ENCODE measurements at places on chromosomes 1 and 21.

DNA sequence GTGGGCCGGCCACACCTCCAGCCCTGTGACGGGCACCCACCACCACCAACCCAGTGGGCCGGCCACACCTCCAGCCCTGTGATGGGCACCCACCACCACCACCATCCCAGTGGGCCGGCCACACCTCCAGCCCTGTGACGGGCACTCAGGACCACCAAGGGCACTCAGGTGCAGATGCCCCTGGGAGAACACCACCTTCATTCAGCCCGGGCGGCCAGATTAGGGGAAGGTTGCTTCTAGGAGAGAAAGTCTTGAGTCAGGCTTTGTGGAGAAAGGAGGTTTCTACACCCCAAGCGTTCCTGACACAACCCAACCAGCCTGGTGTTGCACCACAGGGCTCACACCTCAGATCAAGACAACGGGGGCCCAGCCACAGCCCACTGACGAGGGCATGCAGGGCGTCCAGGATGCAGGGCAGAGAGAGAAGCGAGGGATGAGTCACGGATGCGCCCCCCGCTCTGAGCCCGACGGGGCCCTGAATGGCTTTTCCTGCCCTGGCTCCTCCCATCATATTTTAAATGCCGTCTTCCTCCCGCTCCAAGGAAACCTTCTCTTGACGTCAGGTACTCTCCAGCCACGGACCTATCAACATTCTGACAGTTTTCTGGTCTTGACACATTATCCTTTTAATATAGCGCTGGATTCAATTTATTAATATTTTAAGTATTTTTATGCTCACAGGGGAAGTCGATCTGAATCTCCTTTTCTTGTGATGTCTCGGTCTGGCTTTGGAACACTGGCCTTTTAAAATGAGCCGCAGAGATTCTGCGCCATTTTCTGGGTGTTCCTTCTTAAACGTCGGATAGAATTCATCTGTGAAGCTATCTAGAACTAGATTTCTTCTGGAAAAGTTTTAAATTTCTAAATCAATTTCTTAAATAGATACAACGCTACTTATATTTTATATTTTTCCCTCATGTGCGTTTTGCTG lies 631 bp upstream of the SPATC1L start:
- peak; percentile 84 for DNase-seq

GRCh38 chr1:94886361-94886760 lies 40.5 kb downstream of the CNN3 start:
- peak; percentile 40 for DNase-seq

DNA sequence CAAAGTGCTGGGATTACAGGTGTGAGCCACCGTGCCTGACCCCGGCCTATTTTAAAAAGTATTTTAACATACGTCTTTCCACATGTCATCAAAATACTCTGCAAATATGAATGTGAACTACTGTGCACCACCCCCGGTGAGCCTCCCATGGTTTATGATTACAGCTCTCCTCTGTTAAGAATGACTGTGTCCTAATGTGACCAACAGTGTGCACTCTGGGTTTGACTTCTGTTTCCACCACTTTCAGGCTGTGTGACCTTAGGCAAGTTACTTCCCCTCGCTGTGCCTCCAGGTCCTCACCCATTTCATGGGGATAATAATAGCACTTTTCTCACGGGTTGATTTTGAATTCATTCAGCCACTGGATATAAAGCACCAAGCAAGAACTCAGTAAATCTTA lies 14.7 kb downstream of the AMPD2 start:
- DNase-seq, result no peak

GRCh38 chr1:235295902-235296350 lies 32.1 kb downstream of the ARID4B start:
- peak; percentile 31 for DNase-seq

- no peak for DNase-seq
Measured at GRCh38 chr21:32197896-32198295, 81.0 kb downstream of the MIS18A start.

- no peak for DNase-seq
Measured at GRCh38 chr1:174797398-174797797, 202.3 kb upstream of the CACYBP start.

DNA sequence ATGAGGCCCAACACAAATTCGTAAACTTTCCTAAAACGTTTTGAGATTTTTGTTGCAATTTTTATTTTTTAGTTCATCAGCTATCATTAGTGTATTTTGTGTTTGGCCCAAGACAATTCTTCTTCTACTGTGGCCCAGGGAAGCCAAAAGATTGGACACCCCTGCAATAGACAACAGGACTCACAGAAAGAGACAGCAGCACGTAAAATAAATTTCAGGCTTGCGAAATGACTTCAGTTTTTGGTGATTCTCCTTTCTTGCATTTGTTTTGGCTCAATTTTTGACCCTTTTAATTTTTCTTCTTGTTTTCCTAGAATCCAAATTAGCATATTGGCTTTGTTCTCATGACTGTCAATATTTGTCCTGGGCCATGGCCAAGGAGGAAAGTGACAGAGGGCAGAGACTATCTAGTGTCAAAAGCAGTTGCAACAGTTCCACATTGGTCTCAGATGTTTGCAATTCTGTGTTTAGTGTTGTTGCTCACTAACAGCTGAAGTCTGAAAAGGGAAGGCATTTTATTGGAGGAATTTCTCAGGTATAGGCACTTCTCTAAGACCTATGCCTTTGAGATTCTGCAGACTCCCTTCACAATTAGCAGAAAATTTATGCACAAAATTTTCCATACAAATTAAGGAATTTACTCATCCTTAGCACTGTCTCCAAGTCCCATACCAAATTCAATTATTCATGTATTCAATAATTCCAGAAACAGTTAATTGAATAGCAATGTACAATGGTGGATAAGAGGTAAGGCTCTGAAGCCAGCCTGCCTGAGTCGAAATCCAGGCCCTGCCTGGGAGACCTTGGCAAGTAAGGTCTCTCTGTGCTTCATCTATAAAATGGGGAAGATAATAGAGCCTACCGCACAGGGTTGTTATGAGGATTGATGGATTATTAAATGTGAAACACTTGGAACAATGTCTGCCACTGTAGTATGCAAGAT lies 160.9 kb upstream of the IVNS1ABP start:
- DNase-seq, result no peak

DNA sequence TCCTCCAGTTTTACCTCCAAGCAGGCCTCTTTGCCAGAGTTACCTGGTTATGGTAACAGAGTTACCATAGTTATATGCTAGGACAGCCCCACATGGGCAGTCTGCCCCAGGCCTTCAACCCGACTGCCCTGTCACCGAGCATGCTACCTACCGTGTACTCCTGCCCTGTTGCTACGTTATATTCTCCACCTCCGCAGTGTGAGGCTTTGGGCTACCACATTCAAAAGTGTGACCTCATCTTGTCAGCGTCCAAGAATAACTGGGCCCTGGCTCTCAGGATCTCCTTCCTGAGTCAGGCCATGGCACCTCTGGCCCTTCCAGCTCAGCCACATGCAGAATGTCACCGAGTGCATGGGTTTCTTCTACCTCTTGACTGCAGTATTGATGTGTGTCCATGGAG lies 8.9 kb downstream of the MAPKAPK2 start:
- DNase-seq, result no peak

- peak; percentile 41 for DNase-seq
Measured at GRCh38 chr1:88935522-88936222, 44.3 kb upstream of the GTF2B start.

GRCh38 chr1:78005755-78006154 lies 1.0 kb downstream of the DNAJB4 start:
- DNase-seq, result no peak

DNA sequence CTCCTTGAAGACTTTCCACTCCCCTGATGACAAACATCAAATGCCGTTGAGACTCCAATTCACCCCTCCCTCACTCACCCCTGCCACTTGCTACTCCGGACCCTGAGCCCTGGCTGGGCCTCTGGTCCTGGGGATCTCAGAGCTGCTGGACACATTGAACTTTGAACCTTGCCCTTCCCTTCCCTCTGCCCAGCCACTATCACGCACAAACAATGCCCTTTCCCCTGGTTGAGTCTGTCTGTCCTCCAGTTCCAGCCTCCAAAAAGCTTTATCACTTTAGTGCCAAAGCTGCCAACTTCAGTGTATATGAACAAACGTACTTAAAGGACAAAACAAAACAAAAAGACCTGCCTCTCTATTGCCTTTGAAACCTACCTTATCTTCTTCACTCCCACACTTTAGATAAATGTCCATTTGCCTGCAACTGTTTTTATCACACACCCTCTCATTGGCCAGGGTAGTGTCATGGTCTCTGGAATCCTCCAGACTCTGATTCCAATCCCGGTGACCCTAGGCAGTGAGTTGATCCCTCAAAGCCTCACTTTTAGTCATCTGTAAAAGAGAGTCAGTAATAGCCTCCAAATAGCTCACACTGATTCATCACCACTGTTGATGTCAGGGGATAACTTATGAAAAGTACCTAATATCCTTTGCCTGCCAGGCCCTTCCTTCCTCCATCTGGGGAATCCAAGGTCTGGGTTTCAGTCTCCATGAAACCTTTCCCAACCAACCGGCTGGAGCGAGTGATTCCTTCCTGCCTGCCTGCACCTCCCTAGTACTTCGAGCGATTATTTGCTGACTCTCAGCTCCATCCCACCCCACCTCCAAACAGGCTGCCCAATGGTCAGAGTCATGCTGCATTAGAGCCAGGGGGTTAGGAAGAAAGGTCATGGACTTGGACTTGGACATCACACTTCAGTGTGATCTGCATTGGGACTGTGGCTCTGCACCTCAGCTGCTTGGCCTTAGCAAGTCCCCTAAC lies 15.9 kb upstream of the SPOCD1 start:
- no peak for DNase-seq

DNA sequence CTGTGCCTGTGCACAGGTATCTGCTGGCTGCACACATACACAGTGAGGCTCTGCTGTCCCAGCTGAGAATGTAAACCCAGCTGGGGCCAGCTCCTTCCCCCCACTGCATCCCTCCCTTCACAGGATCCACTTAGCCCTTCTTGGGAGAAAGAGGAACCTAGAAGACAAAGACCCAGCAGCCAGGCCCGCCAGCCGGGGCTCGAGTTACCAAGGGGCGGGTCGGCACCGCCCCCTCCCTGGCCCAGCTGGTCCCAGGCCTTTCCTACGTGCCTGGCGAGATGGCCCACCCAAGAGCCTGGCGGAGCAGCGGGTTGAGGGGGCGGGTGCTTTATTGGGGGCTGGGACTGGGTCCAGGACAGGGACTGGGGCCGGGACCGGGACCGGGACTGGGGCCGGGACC lies 2.1 kb downstream of the SH3BGRL3 start:
- DNase-seq, result peak; percentile 88

GRCh38 chr21:15967661-15968060 lies 237.9 kb downstream of the USP25 start:
- peak; percentile 33 for DNase-seq

- no peak for DNase-seq
Measured at GRCh38 chr1:180424848-180425457, 77.4 kb downstream of the ACBD6 start.

DNA sequence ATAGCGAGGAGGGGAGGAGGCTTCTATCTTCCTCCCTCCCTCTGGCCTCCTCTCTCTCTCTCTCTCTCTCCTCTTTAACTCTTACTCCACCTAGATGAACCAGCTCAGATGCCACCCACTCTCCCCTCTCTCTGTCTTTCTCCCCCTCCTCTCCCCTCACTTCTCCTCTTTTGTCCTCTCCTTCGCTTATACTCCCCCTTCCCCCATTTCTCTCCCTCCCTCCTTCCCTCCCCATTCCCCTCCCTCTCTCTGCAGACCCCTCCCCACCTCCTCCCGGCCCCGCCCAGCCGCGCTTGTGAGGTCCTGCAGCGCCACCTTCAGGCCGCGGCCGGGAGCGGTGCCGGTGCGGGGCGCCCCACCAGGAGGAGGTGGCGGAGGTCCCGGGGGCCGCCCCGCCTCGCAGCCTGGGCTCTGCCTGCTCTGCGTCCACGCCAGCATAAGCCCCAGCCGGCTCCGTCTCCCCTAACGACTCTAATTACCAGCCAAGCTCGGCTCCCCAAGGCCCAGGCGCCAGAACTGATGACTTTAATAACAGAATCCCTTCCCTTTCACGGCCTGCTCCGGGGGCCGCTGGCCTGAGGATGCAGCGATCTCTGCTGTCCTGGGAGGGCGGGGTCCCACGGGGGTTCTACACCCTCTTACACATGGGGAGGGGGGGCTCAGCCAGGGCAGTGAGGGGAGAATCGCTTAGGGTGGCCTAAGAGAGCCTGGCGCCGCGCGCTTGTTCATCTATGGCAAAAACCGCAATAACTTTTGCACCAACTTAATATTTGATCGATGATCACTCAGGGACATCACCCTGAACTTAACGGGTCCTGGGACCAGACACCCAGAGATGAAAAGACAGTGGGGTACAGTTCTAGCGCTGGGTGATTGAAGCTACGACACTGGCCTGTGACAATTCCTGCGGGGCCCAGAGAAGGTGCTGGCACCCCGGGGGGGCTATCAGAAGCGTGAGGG lies 637.3 kb downstream of the MATN1 start:
- peak; percentile 91 for DNase-seq

- DNase-seq, result peak; percentile 10
Measured at GRCh38 chr1:216670118-216670883, 52.9 kb downstream of the ESRRG start.

GRCh38 chr1:118827207-118827606 lies 160.9 kb downstream of the TBX15 start:
- DNase-seq, result no peak

GRCh38 chr1:24162201-24162600 lies 19.3 kb upstream of the IL22RA1 start:
- DNase-seq, result no peak

GRCh38 chr1:24536391-24536840 lies 19.5 kb upstream of the NCMAP start:
- no peak for DNase-seq

DNA sequence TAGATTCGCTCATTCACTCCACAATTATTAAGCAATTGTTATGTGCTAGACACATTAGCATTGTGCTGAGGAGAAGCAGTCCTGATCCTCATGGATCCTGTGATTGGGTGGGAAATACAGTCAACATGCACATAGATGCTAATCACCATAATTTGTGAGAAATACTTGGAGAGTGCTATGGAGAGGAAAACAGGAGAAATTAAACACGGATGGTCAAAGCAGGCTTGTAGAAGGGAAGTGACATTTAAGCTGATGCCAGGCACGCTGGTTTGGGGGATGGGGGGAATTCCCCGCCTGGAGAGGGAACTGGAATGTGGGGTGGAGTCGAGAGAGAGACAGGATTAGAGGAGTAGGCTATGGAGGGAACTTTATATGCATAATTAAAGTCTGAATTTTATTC lies 52.2 kb upstream of the L1TD1 start:
- DNase-seq, result peak; percentile 53

Measured in iPS-NIHi11 (cell line).